ENCODE measurements at places on chromosomes 4 and X.

GRCh38 chr4:8403976-8404375 lies 36.5 kb downstream of the ACOX3 start:
- no peak for DNase-seq

DNA sequence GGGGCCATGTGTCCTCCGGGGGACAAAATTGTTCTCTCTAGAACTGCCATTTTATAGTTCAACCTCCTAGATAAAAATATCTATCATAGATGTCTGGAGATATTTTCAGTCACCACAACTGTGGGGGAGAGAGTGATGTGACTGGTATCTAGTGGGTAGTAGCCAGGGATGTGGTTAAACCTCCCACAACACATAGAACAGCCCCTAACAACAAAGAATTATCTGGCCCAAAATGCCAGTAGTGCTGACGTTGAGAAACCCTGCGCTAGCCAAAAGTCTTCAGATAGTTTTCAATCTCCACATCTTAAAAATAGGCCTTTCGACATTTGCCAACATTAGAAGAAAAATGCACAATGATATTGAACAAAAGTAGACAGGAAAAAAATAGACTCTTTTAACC lies 19.0 kb upstream of the SUPT20HL2 start:
- DNase-seq, result no peak

DNA sequence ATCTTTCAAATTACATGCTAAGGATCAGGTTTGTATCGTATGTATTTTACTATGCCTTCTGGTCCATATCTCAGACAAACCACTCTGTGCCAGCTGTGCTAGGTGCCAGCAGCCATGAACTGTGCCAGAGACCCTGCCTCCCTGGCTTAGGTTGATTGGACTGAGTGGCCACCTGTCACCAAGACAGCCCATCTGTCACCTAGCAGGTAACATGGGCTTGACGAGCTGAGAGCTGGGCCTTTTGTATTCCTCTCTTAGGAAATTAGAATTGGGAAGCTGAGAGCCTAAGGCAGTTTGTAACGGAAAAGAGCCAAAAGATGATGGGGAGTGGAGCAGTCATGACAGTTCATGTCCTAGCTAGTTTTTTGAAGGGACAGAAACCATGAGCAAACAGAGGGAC lies 42.5 kb downstream of the TMEM164 start:
- no peak for DNase-seq

- no peak for DNase-seq
Observed at GRCh38 chr4:7396186-7396910, 38.4 kb downstream of the PSAPL1 start.

GRCh38 chr4:6848717-6849305 lies 60.8 kb upstream of the TBC1D14 start:
- no peak for DNase-seq

DNA sequence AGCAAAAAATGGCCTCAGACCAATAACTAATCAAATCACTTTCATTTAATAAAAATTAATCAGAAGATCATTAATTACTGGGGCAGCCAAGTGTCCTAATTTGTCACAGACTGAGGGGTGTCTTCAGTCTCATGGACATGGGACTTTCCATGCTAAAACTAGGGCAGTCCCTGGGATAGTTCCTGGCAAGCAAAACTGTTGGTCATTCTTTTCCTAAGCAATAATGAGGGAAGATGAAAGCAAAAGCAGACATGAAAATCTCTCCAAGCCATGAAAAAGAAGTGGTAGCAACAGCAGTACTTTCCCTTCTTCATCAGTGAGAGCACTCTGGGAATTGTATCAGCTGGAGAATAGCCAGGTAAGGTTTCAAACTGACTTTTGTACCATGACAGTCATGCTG lies 3.7 kb upstream of the ANTXR2 start:
- DNase-seq, result no peak

DNA sequence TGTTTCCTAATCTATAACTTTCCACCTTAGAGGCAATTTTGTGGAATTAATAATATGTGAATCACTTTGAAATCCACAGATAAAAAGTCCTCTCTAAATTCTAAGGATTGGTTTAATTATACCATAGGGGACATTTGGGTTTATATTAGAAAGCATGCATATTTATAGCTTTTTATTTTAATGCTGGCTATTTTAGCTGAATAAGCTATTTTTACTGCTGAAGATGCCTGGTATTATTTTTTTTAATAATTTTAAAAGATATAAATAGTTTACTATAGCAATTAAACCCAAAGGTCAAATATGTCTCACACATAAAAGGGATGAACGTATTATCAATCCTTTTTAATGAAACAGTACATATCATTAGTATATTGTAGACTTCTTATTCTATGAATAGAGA lies 415.4 kb downstream of the MAGEB5 start:
- no peak for DNase-seq

DNA sequence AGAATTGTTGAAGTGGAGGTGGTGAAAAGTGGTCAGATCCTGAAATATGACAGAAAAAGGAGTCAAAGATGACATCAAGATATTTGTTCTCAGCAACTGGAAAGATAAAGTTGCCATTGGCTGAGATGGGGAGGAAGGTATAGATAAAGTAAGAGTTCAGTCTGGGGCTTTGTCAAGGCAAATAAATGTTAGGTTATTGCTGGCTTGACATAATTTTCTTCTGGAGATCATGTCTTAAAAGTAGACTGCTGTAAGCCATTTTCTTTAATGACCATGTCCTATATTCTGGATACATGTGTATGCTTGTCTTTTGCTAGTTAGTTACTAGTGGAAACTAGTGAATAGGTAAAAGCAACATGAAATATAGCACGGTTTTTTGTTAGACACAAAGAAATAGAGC lies 5.6 kb downstream of the USP53 start:
- DNase-seq, result no peak

GRCh38 chr4:71553605-71554004 lies 214.8 kb downstream of the SLC4A4 start:
- no peak for DNase-seq

DNA sequence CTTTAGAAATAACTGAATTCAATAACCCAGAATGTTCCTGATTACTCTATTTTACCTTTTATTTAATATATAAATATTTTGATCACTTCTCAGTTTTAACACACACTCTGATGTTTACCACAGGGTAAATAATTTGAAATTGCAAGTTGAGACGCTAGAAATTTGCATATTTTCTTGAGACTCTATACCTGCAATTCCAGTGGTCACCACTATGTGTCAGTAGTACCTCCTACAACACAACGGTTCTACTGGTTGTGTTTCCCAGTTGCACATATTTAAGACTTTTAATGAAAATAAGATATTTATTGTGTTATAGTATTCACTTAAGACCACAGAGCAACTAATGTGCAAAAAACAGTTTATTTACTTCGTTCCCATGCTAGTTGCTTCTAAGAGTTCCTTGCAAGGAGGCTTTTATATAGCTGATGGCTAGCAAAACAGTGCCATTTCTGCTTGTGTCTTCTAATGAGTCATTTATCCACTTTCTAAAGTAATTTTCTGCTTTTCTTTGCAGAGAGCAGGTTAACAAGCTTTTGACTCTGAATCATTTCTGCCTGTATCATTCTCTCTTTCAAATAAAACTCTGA lies 98.9 kb upstream of the PDLIM3 start:
- DNase-seq, result peak; percentile 23

DNA sequence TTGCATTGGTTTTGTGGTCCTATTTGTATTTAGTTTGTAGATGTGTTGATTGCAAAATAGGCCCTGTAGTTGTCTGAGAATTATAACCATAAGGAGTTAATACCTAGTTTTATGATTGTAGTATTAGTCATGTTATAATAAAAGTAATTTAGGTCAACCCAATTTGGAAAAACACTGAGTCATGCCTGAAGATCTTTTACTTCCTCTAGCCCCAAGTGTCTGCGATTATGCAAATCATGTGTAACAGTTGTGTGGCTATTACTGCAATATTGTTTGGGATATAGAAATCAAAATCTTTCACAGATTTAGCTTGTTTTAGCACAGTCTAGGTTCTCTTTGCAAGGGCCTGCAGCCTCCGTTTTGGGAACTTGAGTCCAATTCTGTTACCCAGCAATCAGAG lies 12.6 kb downstream of the SRD5A3 start:
- no peak for DNase-seq

GRCh38 chr4:17013382-17014006 lies 115.0 kb upstream of the LDB2 start:
- no peak for DNase-seq

- no peak for DNase-seq
Observed at GRCh38 chrX:49877397-49878101, 1.7 kb upstream of the USP27X start.

DNA sequence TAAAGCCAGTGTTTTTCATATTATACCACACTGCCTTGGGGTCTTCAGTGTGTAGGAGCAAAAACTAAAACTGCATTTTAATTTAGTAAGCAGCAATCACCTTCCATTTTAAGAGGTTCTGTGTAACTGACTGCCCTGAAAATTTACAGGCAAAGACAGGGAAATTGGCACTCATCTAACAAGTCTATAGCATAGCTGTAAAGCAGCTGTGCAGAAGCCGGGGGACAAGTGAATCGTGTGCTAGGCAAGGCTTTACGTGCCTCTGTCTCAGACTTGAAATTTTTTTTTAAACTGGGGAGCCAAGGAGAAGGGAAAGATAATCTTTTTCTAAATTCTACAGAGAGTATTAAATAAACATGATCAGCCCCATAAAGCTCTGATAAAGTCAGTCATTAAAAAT lies 39.7 kb downstream of the TSPAN5 start:
- DNase-seq, result no peak

- peak; percentile 87 for DNase-seq
Observed at GRCh38 chrX:47144626-47145394, at the start of the genes NDUFB11 and RBM10. Gene NDUFB11, minus strand, starts transcription at chrX:47144702. Its CDS starts 23 bp downstream, at chrX:47144679. Gene RBM10, plus strand, starts transcription at chrX:47145221. Its CDS starts 2,261 bp downstream, at chrX:47147482.

Data from NCI-H526 treated with DMSO at 0.1 percent for 48 hours (cell line).